Stimulated activated naive CD8-positive, alpha-beta T cell treated with anti-CD3 and anti-CD28 coated beads, Interleukin-15, amount 100 ng/mL, for 72 hours (primary cell): ENCODE measurements at places on chromosomes 2 and 18.

DNA sequence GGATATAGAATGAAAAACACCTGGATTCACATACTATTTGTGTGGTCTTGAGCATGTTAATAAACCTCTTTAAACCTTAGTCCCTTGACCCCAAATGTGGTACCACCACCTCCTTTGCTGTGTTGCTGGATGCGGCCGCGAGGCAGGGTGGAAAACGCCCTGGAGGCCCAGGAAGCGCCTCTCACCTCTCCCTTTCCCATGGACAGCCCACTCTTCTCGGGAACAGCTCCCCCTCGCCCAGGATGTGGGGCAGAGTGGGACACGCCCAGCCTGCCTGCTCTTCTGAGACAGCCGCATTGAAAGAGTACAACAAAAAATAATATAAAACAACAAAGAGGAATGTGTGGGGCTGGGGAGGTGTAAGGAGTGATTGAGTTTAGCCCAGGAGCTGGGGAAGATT lies 549.0 kb upstream of the ID2 start:
- DNase-seq, result no peak

- DNase-seq, result no peak
Observed at GRCh38 chr2:127576433-127577207, 41.1 kb downstream of the MYO7B start.

- DNase-seq, result no peak
Observed at GRCh38 chr2:28780496-28780895, 28.9 kb downstream of the PPP1CB start.

DNA sequence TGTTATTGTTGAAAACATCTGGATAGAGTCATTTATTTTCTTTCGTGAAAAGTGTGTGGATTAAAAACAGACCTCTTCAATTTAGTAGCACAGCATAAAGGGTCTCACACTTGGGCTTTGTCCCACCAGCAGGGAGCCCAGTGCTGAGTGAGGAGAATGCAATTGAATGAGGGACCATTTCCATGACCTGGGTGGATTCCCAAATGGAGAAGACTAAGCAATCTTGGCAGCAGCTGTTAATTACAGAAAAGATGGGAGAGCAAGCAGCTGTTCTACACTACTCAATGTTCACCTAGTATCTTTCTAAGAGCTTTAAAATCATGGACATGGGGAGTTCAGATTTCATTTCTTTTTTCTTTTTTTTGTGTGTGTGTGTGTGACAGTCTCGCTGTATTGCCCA lies 121.8 kb upstream of the FN1 start:
- DNase-seq, result no peak

DNA sequence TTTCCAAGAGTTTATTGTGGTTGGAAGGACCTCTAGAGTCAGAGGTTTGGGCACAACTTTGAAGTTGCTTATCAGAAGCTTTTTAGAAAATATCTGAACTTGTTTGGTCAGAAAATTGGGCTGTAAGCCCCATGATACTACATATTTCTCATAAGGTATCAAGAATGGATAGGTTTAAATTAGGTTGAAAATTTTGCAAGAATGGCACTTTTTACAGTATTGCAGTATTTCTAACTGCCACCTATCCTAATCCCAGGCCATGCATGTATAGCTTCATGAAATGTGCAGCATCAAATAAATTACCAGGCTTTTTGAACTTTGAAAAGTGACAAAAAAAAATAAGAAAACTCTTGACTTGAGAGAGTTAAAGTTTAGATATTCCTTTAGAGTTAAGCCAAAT lies 367.2 kb downstream of the FIGN start:
- no peak for DNase-seq
